CD4-positive, alpha-beta T cell treated with Interleukin-10 for 1 hour (primary cell): ENCODE measurements at places on chromosomes 12 and 14.

DNA sequence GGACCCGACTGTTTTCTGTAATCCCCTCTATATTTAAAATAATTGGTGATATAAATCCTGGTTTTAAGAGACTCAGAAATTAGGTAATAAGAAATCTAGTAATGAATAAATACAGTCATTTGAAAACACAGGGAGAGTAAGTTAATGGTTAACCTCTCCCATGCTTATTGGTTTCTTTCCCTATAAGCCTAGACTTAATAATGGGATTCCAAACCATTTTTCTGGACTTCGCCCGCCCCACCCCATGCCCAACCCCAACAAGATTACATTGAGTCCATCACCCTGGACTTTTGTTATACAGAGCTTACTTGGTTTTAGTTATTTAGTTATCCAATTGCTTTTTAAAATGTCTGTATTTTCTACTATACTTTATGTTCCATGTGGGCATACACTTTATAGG is 98.7 kb downstream of the WIF1 start:
- DNase-seq: no peak

- no peak for DNase-seq
These were observed 492.5 kb upstream of the FLRT2 start for GRCh38 chr14:85037411-85037810.

DNA sequence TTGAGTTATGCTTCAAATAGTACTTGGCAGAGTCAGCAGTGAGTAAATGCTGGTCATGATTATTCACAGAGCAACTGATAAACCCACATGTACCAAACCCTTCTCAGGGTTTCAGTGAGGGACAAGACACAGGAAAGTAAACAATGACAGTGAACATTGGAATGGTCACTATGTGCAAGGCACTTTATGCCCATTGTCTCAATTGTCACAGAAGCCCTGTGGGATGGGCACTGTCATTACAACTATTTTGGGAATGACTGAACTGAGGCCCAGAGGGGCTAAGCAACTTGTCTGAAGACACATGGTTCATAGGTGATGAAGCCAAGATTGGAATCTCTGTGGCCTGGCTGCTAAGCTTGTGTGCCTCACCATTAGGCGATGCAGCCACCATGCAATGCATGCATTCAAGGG is 238.5 kb downstream of the RBM19 start:
- DNase-seq: no peak

GRCh38 chr14:25461780-25462179 is 411.8 kb upstream of the STXBP6 start:
- no peak for DNase-seq

GRCh38 chr14:27370775-27371174 is 772.9 kb upstream of the NOVA1 start:
- no peak for DNase-seq

GRCh38 chr12:25521625-25522256 is 31.3 kb downstream of the LMNTD1 start:
- DNase-seq: no peak

GRCh38 chr14:96151242-96151641 is 53.4 kb upstream of the BDKRB2 start:
- DNase-seq: no peak

DNA sequence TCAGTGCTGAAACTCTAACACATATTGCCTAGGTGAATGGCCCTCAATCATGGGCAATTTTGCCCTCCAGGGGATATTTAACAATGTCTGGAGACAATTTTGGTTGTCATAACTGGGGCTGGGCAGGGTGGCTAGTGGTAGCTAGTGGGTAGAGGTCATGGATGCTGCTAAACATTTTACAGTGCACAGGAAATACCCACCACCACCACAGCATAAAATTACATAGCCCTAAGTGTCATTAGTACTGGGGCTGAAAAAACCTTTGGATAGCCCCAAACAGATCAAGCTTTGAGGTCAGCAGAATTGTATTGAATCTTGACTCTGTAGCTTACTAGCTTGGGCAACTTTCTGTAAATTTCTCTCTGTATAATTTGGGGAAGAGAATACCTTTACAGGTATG is 758.0 kb downstream of the BCL11B start:
- no peak for DNase-seq

DNA sequence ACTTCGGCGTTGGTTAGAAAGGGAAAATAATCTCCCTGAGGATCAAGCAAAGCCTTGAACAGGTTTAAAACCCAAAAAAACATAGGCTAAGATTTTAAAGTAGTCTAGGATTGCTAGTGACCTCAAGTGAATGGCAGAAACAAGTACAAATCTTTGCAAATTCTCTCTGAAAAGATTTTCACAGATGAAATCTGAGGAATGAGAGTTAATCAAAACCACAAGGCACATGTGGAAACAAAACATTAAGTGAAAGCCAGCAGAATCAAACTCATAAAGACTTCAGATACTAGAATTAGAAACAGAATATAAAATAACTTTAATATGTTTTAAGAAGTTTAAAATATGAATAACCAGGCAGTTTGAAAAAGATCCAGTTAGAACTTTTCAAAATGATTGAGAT is 52.2 kb upstream of the CFL2 start:
- no peak for DNase-seq

DNA sequence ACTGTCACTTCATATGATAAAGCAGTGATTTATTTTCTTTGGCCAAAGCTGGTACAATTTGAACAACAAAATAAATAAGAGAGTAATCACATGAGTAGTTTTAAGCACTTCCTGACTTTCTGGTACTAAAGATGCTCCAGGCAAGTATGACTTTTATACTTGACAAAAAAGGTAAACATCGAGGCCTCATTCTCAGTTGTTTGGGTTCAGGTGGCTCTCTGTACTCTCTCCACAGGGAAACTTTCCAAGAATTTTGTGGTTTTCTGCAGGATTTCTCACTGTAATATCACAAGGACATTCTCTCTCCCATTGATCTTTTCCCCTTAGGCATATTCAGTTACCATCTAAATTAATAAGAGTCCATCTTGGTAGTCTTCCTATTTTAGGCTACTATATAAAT is 26.6 kb upstream of the KCNC2 start:
- no peak for DNase-seq

GRCh38 chr12:19643635-19644034 is 204.3 kb downstream of the AEBP2 start:
- DNase-seq: no peak

DNA sequence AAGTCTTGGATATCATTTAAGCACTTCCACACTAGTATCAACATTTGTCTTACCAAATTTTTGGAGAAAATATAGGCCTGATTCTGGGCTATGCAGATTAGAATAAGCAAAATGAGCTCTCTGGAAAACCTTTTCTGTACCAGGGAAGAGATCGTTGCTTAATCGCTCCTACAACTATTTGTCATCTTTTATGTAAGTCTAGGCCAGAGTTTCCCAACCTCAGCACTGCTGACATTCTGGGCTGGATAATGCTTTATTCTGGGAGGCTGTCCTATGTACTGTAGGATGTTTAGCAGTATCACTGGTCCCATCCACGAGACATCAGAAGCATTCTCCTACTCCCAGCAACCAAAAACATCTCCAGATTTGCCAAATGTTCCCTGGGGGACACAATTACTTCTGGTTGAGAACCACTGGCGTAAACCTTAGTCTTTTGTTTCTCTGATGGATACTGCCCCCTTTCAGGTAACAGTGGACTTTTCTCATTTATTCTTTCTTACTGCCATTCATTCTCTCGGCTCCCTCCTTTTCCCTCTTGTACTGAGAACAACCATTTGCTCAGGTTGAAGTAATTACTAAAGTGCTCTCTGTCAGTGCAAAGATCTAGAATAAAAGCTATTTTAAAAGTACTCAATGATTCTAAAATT is 316.9 kb upstream of the E2F7 start:
- no peak for DNase-seq

DNA sequence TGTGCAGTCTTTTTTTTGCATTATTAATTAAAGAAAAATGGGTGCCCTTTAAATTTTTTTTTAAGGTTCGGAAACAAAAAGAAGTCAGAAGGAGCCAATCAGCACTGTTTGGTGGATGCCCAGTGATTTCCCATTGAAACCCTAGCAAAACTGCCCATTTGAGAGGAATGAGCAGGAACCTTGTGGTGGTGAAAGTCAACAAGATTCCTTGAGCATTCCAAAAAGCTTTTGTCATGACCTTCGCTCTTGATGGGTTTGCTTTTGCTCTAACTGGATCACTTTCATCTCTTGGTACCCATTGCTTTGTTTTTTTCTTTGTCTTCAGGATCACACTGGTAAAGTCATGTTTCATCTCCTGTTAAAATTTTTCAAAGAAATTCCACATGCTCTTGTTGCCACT is 54.1 kb downstream of the ADIPOR2 start:
- DNase-seq: no peak

DNA sequence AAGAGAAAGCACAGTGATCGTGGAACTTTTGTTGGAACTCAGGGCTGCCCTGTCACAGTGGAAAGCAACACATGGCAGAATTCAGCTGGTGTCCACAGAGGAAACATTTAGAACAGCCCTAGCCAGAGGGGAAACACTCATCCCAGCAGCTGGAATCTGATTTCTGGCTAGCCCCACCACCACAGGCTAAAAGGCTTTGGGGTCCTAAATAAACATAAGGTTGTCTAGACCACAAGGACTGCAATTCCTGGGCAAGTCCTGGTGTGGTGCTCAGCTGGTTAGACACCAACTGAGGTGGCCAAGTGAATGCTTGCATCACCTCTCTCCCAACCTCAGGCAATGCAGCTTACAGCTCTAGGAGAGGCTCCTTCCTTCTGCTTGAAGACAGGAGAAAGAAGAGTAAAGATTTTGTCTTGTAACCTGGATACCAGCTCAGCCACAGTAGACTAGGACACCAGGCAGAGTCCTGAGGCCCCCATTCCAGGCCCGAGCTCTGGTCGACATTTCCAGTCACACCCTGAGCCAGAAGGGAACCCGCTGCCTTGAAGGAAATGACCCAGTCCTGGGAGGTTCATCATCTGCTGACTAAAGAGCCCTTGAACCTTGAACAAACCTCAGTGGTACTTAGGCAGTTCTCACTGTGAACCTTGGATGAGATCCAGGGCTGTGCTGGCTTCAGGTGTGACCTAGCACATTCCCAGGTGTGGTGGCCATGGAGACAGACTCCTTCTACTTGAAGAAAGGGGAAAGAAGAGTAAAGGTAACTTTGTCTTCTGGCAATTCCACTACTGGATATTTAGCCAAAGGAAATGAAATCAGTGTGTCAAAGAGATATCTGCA is 85.4 kb upstream of the PLXNC1 start:
- no peak for DNase-seq

GRCh38 chr14:105100910-105101309 is 35.7 kb upstream of the GPR132 start:
- DNase-seq: no peak

DNA sequence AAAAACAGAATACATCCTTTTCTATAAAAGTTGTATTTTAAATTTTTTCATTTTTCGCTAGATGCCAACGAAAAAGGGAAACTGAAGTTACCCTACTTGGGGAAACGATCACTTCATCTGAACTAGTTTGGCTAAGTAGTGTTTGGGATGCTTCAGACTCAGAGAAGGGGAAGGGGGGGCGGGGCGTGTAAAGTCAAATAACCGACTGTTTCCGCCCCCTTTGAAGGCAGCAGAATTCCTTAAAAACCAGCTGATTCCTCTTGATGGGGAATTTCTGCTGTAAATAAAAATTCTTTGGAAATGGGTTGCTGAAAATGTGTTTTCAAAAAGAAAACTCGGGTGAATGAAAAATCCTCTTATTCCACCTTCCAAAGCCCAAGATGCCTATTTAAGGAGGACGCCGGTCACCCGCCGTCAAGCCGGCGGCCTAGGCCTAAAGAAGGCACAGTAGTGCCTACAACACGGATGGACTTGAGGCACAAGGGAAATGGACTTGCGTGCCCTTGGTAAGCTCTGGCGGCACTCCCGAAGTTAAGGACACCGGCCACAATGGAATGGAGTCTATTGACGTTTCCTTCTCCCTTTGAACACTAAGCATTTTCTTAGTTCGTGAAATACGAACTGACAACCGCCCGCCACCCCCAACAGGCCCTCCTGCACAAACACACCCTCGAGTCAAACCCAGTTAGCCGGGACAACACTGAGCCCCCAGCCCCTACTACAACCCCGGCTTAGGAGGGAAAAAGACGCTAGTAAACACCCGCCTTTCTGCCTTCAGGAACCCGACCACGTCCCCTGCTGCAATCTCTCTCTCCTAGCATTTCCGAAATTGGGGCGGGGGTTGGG is 1.9 kb downstream of the ATXN2 start:
- DNase-seq: peak; percentile 16

- no peak for DNase-seq
These were observed 29.4 kb upstream of the PLEKHG3 start for GRCh38 chr14:64674829-64675228.

DNA sequence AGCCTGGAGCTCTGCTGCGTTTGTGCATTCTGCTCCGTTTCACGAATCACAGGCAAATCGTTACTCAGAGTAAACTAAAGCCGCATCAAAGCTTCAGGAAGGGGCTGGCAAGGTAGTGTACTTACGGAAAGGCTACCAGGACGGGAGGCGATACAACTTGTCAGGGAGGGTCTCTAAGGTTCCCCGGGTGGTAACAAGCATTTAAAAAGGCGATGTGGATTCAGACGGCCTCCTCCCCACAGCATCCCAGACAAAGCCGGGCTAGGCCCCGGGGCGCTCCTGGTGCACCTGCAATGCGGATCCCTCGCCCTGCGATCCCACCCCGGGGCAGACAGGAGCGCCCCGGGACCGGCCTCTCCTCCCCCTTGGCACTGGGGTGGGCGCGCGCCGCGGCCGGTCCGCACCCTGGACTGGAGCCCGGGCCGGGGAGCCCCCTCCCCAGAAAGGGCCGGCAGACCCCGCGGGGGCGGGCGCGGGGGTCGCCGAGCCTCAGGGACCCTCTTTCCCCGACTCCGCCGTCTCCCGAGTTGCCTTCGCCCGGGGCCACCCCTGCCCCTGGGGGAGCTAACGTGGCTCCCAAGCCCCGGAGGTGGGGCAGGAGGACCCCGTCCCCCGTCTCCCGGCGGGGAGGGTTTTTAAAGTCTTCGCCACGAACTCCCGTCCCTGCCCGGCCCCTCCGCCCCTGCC is 718 bp downstream of the CCDC92 start:
- DNase-seq: peak; percentile 41

DNA sequence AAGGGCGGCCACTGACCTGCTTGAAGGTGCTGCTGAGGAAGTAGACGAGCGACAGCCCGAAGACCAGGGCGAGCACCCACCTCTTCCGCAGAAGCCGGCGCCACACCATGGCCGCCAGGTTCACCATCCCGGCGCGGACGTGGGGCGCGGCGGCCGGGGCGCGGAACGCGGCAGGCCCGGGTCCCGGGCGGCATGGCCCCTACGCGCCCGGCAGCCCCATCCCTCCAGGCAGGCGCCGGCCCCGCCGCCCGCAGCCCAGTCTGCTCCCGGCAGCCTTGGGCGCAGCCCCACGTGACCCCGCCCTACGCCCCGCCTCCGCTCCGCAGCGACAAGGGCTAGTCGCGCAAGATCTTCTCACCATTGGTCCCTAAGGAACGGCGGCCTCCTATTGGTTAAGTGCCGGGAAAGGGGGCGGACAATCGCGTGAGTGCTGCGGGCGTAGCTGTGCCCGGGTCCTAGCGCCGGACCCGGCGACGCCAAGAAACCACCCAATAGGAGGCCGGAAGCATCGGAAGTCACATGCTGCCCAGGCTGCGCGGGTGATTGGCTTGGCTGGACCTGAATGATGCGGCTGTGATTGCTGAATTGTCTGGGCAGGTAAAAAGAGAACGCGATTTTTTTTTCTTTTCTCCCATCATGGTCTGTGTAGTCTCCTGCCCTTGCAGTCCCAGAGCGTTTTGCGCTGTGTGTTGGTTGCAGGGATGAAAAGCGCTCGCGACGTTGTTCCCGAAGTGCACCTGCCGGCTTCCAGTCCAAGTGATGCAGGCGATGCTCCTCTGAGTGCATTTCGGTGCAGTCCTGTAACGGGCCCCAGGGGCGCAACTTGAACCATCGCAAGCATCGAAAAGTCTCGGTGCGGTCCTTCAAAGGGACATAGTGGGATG is at the start of the genes RNFT2 and SPRING1:
RNFT2 (plus strand) TSS at position 542 of the 884 bp plus-strand sequence. CDS start 2,183 bp downstream, outside the sequence.
SPRING1 (minus strand) TSS at position 296 of the 884 bp plus-strand sequence; CDS start at position 127, 169 bp downstream.
- DNase-seq: peak; percentile 100
